IMR-90 (cell line): ENCODE measurements at places on chromosomes 1 and 21. TPM values are rescaled to one million over a fixed set of nuclear protein-coding genes. Genes with fewer than 3 reads are reported as not detected.
A peak's percentile ranks its signal among the peaks of the same experiment; 100 is the strongest.

DNA sequence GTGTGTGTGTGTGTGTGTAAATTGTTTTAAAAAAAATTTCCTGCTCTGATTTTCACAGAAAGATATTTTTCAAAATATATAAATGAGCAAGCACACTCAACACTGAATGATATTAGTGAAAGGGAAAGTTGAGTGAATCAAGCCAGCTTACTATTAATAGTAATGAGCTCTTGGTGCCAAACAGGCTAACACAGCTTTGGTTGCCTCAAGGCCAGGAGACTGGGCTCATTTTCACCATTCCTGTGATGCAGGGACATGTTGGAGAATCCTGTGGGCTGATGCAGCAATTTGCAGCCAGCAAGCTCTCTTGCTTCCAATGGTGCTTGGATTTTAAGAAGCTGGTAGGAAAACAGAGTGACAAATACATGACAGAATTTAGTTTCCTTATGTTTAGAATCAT is 30.2 kb downstream of the PLA2G4A start:
- no peak for DNase-seq
- no peaks in the 10 kb centered on the region for H3K36me3 ChIP-seq
- no peaks in the 10 kb centered on the region for H3K27me3 ChIP-seq
- H3K4me3 ChIP-seq, result no peak overlapping the region
- no peaks in the 10 kb centered on the region for H3K4me1 ChIP-seq

DNA sequence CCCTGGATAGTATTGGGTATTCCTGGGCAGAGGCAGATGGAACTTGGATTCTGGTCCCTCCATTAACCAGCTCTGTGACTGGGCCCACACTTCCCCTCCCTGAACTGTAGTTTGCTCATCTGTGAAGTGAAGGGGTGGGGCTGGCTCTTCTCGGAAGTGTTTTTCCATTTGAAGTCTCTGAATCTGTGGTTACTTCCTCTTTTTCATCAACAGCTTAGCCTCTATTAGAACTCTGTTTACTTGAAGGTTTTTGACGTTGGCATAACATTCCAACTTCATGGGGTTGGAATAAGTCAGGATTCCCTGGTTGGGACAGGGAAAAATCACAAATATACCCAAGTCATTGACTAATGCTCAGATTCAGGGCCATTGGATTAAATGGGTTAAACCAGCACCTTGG is 3.6 kb downstream of the KIAA0040 start:
- H3K27me3 ChIP-seq, result peaks cover 2% of the 10 kb centered on the region; the same call in 1 of the 2 replicates
- no peaks in the 10 kb centered on the region for H3K36me3 ChIP-seq
- no peaks in the 10 kb centered on the region for H3K4me1 ChIP-seq
- no peak for DNase-seq
- H3K4me3 ChIP-seq, result no peak overlapping the region

GRCh38 chr1:108043707-108044106 is 78.7 kb upstream of the VAV3 start:
- no peak for DNase-seq
- H3K27ac ChIP-seq, result no peak overlapping the region
- no peaks in the 10 kb centered on the region for H3K36me3 ChIP-seq
- no peaks in the 10 kb centered on the region for H3K4me1 ChIP-seq
- H3K4me3 ChIP-seq, result no peak overlapping the region
- H3K27me3 ChIP-seq, result no peaks in the 10 kb centered on the region

DNA sequence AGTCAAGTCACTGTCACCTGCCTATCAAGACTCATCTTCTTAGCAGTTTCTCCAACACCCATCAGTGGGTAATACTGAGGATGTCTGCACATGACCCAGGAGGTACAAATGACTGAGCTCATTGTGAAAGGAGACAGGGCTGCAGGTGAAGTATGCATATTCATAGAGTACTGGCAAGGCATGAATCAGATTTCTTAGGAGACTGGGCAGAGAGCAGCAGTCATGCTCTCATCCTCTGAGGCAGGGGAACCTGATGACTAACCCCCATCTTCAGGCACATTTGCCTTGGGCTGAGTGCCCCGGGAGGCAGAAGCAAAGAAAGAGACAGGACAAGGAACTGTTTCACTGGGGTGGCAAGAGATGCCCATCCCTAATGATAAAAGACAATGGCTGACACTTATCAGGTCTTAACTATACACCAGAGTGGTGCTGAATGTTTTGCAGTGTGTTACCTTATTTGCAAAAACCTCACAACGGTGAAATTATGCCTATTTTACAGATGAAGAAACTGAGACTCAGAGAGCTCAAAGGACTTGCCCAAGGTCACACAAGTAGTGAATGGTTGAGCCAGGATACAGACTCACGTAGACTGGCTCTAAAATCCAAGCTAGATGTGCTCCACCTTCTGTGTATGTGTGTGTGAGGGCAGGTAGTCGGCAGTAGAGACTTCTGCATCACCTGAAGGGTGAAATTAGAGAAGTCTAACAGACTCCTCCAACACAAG is 9.2 kb upstream of the GRHL3 start:
- H3K4me3 ChIP-seq, result no peak overlapping the region
- H3K27me3 ChIP-seq, result peaks cover 36% of the 10 kb centered on the region
- no peaks in the 10 kb centered on the region for H3K36me3 ChIP-seq

GRCh38 chr21:35231090-35231489 is 182.0 kb upstream of the RUNX1 start:
- no peaks in the 10 kb centered on the region for H3K36me3 ChIP-seq
- DNase-seq, result peak; percentile 55

GRCh38 chr1:242568666-242569065 is 44.2 kb upstream of the PLD5 start:
- no peak overlapping the region for H3K27ac ChIP-seq
- no peak overlapping the region for H3K4me3 ChIP-seq
- no peaks in the 10 kb centered on the region for H3K4me1 ChIP-seq
- H3K27me3 ChIP-seq, result no peaks in the 10 kb centered on the region
- no peak for DNase-seq

DNA sequence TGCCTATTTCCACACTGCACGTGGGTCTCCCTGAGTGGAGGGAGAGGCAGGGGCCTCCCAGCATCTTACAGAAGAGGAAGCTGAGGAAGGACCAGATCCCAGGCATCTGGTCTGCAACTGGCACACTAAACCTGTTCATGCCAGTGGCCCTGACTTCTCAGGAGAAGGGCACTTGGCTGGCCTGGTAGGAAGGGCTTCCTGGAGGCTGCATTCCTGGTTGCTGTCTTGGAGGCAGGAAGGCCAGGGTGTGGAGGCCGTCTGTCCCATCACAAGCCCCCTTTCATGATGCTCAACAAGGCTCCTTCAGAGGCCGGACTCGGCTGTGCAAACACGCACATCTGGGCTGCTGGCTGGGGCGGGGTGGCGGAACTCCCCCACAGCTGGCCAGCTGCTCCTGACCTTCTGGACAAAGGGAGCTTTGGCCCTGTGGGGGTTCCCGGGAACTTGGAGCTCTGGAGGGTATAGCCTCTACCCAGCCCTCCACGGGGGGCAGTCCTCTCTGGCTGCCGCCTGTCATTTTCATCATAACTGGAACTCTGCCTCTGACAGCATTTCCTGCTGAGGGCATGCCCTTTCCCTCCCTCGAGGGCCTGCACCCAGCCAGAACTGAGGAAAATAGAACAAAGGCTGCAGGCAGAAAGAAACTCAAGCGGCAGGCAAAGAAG is 39.2 kb upstream of the POU3F1 start:
- no peak overlapping the region for H3K27ac ChIP-seq
- H3K4me1 ChIP-seq, result no peaks in the 10 kb centered on the region
- no peaks in the 10 kb centered on the region for H3K36me3 ChIP-seq
- DNase-seq, result no peak
- H3K27me3 ChIP-seq, result peaks cover 6% of the 10 kb centered on the region; the same call in 1 of the 2 replicates

GRCh38 chr1:80448081-80448480 is 1352.7 kb upstream of the ADGRL2 start:
- no peaks in the 10 kb centered on the region for H3K27me3 ChIP-seq
- H3K36me3 ChIP-seq, result no peaks in the 10 kb centered on the region
- H3K4me1 ChIP-seq, result no peaks in the 10 kb centered on the region
- no peak overlapping the region for H3K4me3 ChIP-seq

DNA sequence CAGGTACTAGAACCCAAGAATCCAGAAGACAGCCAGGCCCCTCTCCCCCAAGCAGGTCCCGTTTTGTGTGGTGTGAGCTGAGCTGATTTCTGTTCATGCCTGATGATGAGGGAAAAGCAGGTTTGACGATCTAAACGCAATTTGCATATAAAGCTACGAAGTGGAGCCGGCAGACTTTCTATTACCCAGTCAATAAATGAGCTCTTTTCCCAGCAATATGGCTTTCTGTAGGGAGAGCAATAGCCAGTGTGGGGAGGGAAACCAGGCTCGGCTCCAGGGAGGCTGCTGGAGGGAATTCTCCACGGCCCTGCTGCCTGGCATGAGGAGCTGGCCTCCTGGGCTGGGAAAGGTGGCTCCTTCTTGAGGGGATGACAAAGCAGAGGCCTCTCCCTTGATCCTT is 140.7 kb upstream of the AJAP1 start:
- H3K4me3 ChIP-seq, result no peak overlapping the region
- no peak overlapping the region for H3K27ac ChIP-seq
- H3K27me3 ChIP-seq, result no peaks in the 10 kb centered on the region
- DNase-seq, result no peak
- no peaks in the 10 kb centered on the region for H3K4me1 ChIP-seq

DNA sequence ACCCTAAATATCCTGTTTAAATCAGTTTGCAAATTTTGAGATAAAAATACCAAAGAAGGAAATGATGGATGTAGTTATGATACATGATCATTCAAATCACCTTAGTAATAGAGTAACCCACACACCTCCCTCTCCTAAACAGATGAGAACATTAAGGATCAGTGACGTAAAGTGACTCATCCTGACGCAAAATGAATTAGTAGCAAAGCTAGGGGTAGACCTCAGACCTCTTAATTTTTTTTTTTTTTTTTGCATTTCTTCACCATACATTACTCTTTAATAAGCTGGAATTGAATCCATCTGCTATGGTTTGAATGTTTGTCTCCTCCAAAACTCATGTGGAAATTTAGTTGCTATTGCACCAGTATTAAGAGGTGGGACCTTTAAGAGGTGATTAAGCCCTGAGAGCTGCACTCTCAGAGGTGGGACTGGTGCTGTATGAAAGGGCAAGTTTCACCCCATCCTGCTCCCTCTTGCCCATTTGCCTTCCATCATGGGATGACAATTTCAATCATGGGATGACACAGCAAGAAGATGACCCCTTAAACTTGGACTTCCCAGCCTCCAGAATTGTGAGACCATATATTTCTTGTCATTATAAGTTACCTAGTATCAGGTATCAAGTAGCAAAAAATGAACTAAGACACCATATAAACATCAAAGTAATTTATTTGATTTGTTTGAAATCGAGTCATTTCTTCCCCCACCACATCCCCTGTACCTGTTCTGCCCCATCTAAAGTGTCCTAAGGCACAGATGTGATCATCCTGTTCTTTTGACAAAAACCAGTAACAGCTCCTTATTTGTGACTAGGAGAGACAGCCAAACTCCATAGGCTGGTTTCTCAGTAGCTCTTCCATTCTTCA is 114.6 kb upstream of the DUSP10 start:
- H3K36me3 ChIP-seq, result no peaks in the 10 kb centered on the region
- no peak overlapping the region for H3K4me3 ChIP-seq
- H3K27ac ChIP-seq, result peak overlapping the region; percentile 13; the same call in 1 of the 2 replicates

DNA sequence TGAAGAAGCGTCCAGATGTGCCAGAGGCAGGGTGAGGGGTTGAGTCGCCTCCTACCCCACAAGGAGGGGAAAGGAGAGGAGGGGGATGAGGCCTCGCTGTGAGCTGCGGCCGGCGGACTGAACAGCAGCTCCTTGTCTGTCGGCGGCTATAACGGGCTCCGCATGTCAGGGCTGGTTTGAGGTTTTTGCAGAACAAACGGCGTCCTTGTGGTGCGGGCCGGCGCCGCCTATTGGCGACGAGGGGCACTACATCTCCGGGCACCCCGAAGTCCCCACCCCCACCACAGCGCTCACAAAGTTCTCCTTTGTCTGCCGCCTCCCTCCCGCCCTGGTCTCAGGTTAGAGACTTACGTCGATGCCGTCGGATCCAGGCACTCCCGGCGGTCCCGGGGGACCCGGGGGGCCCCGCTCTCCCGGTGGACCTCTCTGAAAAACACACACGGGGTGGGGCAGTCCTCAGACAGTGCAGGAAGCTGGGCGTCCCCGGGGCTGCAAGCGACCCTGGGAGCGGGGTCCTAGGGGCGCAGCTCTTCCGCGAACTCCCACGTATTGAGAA is 1.8 kb downstream of the COL9A2 start:
- H3K27ac ChIP-seq, result peak overlapping the region; percentile 79
- peaks cover 37% of the 10 kb centered on the region for H3K27me3 ChIP-seq
- peaks cover 13% of the 10 kb centered on the region; the same call in 1 of the 2 replicates for H3K4me1 ChIP-seq
- DNase-seq, result peak; percentile 83
- no peaks in the 10 kb centered on the region for H3K36me3 ChIP-seq
- H3K4me3 ChIP-seq, result peak overlapping the region; percentile 28; the same call in 1 of the 2 replicates

GRCh38 chr1:8193840-8194406 is 124.0 kb upstream of the SLC45A1 start:
- no peaks in the 10 kb centered on the region for H3K27me3 ChIP-seq
- peaks cover 17% of the 10 kb centered on the region for H3K4me1 ChIP-seq
- DNase-seq, result no peak
- no peak overlapping the region for H3K4me3 ChIP-seq
- no peak overlapping the region for H3K27ac ChIP-seq

DNA sequence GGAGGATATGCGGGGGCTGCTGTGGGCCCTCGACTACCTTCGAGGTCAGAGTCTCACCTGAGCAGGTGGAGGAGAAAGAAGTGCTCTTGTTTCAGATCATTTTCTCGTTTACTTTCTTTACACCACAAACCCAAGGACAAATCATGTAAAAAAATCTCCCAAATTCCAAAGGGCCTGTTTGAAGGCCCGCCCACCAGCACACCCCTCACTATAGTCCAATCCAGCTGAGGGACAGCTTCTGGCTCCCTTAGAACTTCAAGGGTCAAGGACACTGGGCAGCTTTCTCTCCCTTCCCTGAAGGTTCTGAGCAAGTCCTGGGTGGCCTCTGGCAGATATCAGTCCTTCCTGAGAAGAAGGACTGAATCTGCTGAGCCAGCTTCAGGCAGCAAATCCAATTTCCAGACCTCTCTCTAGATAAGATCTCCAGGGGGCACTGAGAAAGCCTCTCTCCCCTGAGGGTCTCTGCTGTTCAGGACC is 5.5 kb downstream of the STK40 start:
- H3K36me3 ChIP-seq, result peaks cover 11% of the 10 kb centered on the region
- no peak for DNase-seq
- H3K4me3 ChIP-seq, result no peak overlapping the region
- H3K27ac ChIP-seq, result no peak overlapping the region

- no peaks in the 10 kb centered on the region; the same call in 1 of the 2 replicates for H3K4me1 ChIP-seq
- H3K27me3 ChIP-seq, result peaks cover 28% of the 10 kb centered on the region
- DNase-seq, result no peak
- no peak overlapping the region for H3K27ac ChIP-seq
- H3K4me3 ChIP-seq, result no peak overlapping the region
These were observed 35.2 kb upstream of the SERBP1 start for GRCh38 chr1:67465375-67465774.

DNA sequence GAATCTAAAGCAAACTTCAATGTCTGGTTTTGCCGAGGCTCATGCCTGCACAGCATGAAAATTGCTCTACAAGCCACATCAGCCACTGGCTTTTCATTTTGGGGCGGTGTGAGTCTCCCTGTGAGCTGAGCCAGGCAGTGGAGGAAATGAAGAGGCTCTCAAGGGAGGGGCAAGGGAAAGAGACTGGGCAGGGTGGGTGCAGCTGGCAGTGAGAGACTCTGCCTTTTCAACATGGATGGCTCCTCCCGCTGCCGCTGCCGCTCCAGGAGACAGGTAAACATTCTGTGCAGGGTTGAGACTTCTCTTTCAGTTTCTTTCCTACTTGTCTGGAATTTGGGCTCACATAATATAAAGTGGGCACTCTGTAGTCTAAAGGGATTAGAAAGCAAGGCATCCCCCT is 11.3 kb upstream of the CTSE start:
- H3K27ac ChIP-seq, result no peak overlapping the region
- H3K27me3 ChIP-seq, result peaks cover 51% of the 10 kb centered on the region
- H3K4me3 ChIP-seq, result no peak overlapping the region
- no peaks in the 10 kb centered on the region for H3K4me1 ChIP-seq
- DNase-seq, result no peak
- no peaks in the 10 kb centered on the region for H3K36me3 ChIP-seq

The CFHR5 gene
- not detected in 2 replicates for total RNA-seq

The IL19 gene
- not detected in 2 replicates for total RNA-seq

The LRRC8B gene
- total RNA-seq, result 1.4 and 1.8 TPM in 2 replicates

The SOAT1 gene
- 19.5 and 28.9 TPM in 2 replicates for total RNA-seq

The SPRR1A gene
- total RNA-seq, result not detected in 2 replicates
